ENCODE measurements at places on chromosomes 5 and 9. TPM values are rescaled to one million over a fixed set of nuclear protein-coding genes. Genes with fewer than 3 reads are reported as not detected.

GRCh38 chr9:110143950-110144545 is 63.9 kb downstream of the C9orf152 start:
- no peak for DNase-seq

SMIM33 gene
- total RNA-seq: not detected

FOXD4L3 gene
- not detected for total RNA-seq

SVEP1 gene
- total RNA-seq: 63.5 TPM
